PC-3 (cell line): ENCODE measurements at places on chromosomes 11 and 22. TPM values are rescaled to one million over a fixed set of nuclear protein-coding genes. Genes with fewer than 3 reads are reported as not detected.
A peak's percentile ranks its signal among the peaks of the same experiment; 100 is the strongest.

DNA sequence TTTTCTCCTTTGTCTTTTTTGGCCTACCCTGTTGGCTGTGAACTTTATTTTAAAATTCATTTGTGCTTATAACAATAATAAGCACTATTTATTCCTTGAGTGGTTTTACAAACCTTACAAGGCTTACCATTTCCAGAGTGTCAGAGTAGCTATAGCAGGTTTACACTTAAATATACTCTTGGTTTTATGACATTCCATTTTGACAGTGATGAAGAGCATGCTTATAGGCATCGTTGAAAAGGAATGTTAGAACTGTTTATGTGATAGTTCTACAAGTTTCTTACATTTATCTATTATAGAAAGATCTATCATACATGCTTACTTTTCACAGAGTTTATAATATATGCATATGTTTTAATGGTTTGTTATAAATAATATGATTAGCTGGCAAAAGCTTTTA lies 84.1 kb downstream of the PDE3B start:
- no peak for DNase-seq

- DNase-seq, result peak; percentile 63
Measured at GRCh38 chr11:66723693-66724092, 5.3 kb downstream of the SPTBN2 start.

- no peak for DNase-seq
Measured at GRCh38 chr11:43164831-43165230, 147.0 kb upstream of the API5 start.

DNA sequence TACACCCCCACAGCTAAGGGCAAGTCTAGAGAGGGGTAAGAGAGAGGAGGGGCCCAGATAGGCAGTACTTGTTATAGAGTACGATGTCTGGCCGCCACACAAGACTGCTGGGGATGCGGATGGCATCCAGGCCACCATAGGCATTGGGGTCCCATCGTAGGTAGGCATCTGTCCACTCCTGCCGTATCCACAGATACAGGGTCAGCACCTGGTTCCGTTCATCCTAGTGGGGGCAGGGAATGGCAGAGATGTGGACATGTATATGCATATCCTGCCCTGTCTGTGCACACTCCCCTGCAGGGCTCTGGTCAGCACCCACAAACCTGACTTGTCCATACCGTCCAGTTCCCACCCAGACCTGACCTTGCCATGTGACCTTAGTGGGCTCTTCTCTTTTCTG lies 2.1 kb downstream of the CHRNA10 start:
- DNase-seq, result no peak

DNA sequence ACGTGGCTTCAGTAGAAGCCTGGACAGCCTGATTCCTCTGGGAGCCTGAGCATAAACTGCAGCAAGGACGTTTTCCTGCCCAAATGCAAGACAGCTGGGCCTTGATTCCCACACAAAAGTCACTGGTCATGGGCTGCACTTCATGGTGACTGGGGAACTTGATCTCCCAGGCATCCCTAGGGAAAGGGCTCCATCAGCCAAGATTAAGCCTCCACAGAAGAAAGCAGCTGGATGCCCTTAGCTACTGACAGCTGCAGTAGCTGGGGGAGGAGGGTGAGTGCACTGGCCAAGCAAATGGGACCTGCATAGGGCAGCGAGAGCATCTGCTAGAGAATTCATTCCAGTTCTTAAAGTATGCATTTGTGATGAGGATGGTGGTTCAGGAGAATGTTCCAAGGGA lies 267.4 kb upstream of the ISX start:
- DNase-seq, result no peak

DNA sequence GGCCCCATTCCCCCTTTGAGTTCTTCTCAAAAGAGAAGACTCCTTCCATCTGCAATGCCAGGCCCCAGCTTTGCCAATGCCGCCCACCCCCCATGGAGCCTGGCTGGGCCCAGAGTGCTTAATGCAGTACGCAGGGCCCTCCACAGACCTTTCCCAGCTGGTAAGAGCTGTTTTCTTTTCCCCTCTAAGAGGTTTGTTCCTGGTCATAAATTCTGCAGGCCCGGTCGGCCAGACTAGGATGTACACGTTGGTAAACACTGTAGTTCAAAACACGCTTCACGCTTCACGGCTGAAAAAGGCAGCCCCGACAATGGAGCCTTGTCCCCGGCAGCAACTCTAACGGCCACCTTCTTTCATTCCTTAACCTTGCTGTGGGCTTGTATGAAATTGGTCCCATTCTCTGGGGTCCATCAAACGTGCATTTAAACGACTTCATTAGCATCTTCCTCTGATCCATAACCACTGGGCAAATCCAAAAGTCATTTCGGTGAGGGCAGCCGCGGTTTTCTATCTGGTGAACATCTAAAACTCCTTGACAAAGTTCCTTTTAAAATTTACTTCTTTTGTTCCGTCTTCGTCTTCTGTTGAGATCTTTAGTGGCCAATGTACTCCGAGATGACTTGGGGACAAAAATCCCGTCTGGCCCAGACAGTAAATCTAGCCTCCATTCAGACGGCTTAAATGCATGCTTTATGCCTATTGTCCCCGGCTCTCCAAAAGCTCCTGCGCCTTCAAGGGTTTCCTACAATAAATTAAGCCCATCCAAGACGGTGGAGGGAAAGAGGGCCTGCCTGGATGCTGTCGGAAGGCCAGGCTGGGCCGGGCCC lies 60.0 kb upstream of the MYEOV start:
- DNase-seq, result no peak

The OR51E2 gene
- total RNA-seq, result not detected in 2 replicates

- no peak for DNase-seq
Measured at GRCh38 chr11:133123366-133123765, 408.9 kb downstream of the OPCML start.

DNA sequence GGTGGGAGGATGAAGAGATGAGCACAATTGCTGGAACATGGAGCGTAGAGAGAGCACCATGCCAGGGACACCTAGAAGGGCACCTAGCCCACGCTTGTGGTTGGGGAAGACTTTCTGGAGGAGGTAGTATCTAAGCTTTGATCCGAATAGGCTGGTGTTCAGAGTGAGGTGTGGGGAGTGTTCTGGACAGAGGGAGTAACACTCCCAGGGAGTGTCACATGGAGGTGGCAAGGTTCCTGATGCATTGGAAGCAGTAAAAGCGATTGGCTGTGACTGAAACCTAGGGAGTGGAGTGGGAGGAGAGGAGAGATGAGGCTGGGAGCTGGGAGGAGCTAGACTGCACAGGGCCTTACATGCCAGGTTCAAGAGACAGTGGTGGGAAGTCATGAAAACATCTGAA lies 188.0 kb upstream of the NCAM1 start:
- no peak for DNase-seq

The LRRC74B gene
- not detected in 2 replicates for total RNA-seq

DNA sequence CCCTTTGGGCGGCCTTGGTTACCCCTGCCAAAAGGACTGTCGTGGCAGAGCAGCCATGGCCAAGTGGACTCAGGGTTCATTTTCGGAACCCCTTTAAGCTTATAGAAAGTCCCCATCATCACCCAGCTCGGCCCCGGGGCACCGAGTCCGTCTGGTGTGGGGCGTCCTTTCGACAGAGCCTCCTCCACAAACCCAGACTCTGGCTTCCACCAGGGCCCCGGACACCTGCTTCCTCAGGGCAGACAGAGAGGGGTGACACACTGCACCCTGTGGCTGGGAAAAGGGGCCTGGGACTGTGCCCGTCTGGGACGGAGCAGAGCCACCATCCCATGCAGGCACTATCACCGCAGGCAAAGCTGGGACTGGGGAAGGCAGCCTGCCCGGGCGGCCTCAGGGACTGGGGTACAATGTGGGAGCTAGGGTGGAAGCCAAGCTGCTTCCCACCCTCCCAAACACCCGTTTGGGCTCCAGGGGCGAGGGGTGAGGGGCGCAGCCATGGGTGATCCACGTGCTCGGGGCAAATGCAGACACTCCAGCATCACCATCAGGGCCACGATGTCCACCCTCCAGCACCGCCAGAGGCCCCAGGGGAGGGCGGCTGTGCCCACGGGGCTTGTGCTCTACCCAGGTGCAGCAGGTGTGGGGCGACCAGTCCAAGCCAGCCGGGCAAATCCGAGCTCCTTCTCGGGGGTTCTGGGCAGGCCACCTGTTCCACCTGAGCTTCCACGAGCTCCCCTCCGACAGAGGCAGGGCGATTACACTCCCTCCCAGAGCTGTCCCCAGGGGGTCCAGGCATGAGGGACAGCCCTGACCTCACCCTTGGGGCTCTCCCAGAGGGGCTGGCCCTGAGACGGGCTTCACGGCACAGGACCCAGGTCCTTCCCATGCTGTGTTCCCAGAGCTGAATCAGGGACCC lies 11.7 kb upstream of the MRPL23 start:
- DNase-seq, result no peak

The C11orf52 gene
- total RNA-seq, result 8.7 and 10.5 TPM in 2 replicates

DNA sequence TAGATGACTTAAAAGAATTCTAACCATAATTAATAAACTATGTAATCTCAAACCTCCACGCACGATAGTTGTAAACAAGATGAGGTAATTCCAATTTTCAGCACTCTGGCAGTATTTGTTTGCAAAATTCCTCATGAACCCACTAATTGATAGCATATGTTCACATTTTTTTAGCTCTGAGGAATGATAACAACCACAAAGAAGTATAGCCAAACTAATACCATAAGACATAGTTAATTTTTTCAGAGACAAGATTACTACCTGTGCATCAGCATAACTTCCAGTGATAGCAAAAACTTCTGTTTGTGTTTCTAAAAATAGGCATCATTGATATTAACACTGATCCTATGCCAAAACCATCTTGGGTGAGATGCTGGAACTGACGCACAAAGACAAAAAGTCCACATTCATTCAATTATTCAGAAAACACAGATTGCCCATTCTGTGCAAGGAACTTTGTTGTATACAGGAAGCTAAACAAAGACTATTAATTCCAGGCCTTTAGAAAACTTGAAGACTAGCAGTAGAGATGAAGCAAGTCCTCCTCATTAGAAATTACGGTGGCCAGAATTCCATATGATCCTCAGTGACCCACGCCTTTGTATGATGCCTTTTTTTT lies 57.7 kb downstream of the PDGFD start:
- no peak for DNase-seq

DNA sequence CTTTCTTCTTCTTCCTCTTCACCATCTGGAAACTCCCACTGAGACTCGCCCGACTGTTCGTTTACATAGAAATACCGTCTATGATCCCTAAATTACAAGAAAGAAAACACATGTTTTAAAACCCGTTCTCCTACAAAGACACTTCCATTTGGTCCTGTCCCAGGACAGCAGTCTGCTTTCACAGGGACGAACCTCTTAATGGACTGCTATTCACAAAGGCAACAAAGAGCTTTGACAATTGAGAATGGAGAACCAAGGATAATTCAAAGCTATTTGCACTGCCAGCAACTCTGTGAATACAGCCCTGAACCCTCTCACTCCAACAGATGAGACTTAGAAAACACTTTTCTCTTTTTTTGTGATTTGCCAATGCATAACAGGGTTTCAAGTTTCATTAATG lies 16.3 kb upstream of the AGBL2 start:
- no peak for DNase-seq
